CD8-positive, alpha-beta memory T cell (primary cell): ENCODE measurements at places on chromosomes 6 and 20. TPM values are rescaled to one million over a fixed set of nuclear protein-coding genes. Genes with fewer than 3 reads are reported as not detected.
A peak's percentile ranks its signal among the peaks of the same experiment; 100 is the strongest.

GRCh38 chr6:37083243-37084138 is 78.0 kb downstream of the FGD2 start:
- no peaks in the 10 kb centered on the region for H3K36me3 ChIP-seq
- H3K4me1 ChIP-seq = no peaks in the 10 kb centered on the region
- peak overlapping the region; percentile 57 for H3K27ac ChIP-seq
- no peak overlapping the region for H3K4me3 ChIP-seq

DNA sequence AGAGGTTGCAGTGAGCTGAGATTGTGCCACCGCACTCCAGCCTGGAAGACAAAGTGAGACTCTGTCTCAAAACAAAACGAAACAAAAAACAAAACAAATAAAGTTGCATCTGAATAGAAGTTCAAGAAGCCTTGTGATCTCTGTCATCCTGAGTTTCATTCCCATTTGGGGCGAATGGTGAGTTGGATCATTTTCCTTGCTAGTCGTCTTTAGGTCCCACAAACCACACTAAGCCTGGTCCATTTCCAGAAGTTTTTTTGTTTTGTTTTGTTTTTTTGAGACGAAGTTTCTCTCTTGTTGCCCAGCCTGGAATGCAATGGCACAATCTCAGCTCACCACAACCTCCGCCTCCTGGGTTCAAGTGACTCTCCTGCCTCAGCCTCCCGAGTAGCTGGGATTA is 33.8 kb downstream of the ZNF217 start:
- H3K4me1 ChIP-seq = no peaks in the 10 kb centered on the region
- H3K27me3 ChIP-seq = no peaks in the 10 kb centered on the region
- no peaks in the 10 kb centered on the region for H3K36me3 ChIP-seq
- no peak overlapping the region for H3K4me3 ChIP-seq

DNA sequence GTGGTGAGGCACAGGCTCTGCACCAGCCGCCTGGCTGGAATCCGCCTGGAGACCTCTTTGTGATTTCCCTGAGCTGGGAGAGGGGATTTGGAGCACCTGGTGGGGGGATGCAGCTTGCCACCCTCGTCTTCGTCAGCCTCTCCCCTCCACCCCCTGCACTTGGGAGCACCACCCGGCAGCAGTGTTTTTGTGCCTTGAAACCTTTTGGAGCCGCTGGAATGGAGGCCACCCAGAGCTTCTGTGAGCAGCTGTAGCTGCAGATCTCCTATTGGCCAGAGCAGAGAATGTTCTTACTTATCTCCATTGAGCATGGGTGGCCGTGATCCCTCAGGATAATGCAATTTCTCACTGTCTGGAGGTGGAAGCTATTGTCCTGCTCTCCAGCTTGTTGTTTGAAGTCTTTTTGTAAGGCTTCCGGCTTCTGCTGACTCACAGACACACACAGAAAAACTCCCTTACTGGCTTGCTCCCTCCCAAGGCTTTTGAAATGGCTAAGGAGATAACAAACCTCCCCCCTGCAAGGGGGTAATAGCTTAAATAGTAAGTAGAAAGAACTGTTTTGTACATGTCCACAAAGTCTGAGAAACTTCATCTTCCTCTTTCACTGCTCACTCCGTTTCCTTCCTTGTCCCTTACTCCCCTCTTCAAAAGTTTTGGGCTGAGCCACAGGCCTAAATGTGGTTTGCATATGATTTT is 271.2 kb downstream of the PRL start:
- peak overlapping the region; percentile 72 for H3K27ac ChIP-seq
- DNase-seq = no peak

DNA sequence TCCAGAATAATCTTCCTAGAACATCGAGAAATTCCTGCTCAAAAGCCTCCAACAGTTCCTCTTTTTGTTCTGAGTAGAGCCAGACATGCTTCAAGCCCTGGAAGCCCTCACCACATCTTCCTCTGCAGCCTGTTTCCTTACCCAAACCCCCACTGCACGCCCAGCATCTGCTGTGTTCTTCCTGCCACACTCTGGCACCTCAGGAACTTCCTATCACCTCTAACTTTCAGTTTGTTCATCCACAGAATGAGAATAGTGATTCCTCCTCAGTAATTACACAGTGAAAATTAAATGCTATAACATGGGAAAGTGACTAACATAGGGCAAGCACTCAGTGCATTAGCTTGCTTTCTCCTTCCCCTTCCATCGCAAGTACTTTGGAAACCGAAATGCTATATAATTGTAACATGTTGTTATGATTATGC is 26.3 kb downstream of the C6orf89 start:
- H3K4me1 ChIP-seq = peaks cover 22% of the 10 kb centered on the region
- peak overlapping the region; percentile 32 for H3K4me3 ChIP-seq
- H3K27me3 ChIP-seq = no peaks in the 10 kb centered on the region

GRCh38 chr6:157328108-157328692 is 4.9 kb upstream of the TMEM242 start:
- no peak overlapping the region for H3K4me3 ChIP-seq
- no peaks in the 10 kb centered on the region for H3K27me3 ChIP-seq
- H3K36me3 ChIP-seq = no peaks in the 10 kb centered on the region
- no peak overlapping the region for H3K27ac ChIP-seq

DNA sequence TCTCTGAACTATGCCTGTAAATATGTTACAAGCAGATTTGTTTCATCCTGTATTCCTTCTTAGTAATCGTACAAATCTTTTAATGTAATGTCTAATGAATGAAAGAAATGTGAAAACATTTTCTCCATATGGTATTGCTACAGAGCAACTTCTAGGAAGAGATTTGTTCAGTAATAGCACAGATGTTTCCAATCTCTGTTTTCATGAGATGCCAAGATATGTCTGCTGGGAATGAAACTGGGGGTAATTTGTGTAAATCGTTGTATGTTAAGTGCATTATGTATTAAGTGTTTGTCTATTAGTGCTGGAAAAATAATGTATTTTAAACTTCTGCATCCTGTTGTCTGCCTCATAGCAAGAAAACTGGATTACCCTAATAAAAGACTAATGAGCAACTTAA is 722.2 kb upstream of the EYS start:
- H3K27me3 ChIP-seq = no peaks in the 10 kb centered on the region
- DNase-seq = no peak
- H3K36me3 ChIP-seq = no peaks in the 10 kb centered on the region
- H3K4me3 ChIP-seq = no peak overlapping the region

GRCh38 chr6:137222381-137222780 is 3.2 kb upstream of the IFNGR1 start:
- no peaks in the 10 kb centered on the region for H3K27me3 ChIP-seq
- no peak overlapping the region for H3K4me3 ChIP-seq
- H3K27ac ChIP-seq = no peak overlapping the region
- no peaks in the 10 kb centered on the region for H3K36me3 ChIP-seq

- H3K27ac ChIP-seq = no peak overlapping the region
- no peak overlapping the region for H3K4me3 ChIP-seq
- H3K4me1 ChIP-seq = peaks cover 23% of the 10 kb centered on the region
- no peak for DNase-seq
- H3K27me3 ChIP-seq = peaks cover 26% of the 10 kb centered on the region
Observed at GRCh38 chr20:46341074-46342009, 33.0 kb upstream of the CDH22 start.

DNA sequence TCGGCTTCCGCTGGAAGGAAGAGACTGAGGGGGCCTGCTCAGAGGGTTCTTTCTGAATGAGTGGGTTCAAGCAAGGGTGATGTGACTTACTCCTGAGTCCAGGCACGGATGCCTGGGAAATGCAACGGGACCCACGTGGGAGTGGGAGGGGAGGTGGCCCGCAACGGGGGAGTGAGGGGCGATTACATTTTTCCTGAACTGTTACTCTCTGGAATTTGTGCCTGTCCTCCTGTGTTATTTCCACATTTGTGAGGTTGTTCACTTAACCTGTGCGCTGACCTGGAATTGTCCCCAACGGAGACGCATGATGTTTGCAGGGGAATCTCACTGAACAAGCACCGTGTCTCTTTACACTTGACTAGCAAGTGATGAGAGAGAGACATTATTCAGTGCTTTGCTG is 209.4 kb downstream of the CDH4 start:
- no peak overlapping the region for H3K27ac ChIP-seq
- no peaks in the 10 kb centered on the region for H3K36me3 ChIP-seq
- no peak overlapping the region for H3K4me3 ChIP-seq
- no peak for DNase-seq

DNA sequence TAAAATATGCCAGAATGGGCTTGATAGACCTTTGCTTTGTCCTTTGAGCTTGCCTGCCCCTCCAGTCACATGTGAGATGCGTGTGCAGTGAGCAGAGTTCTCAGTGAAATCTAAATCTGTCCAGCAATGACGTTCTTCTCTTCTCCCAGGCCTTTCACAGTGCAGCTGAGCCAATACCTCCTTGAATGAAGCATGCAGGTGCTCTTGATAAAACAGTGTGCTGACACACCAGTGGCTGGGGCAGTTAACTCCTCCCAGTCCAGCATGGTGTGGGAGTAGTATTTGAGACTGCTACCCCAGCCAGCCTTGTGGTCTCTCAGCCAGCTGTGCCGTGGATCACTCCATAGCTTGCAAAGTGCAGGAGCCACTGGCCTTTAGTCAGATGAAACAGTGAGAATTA is 240.5 kb downstream of the FARS2 start:
- H3K27ac ChIP-seq = no peak overlapping the region
- H3K27me3 ChIP-seq = no peaks in the 10 kb centered on the region
- no peak overlapping the region for H3K4me3 ChIP-seq

DNA sequence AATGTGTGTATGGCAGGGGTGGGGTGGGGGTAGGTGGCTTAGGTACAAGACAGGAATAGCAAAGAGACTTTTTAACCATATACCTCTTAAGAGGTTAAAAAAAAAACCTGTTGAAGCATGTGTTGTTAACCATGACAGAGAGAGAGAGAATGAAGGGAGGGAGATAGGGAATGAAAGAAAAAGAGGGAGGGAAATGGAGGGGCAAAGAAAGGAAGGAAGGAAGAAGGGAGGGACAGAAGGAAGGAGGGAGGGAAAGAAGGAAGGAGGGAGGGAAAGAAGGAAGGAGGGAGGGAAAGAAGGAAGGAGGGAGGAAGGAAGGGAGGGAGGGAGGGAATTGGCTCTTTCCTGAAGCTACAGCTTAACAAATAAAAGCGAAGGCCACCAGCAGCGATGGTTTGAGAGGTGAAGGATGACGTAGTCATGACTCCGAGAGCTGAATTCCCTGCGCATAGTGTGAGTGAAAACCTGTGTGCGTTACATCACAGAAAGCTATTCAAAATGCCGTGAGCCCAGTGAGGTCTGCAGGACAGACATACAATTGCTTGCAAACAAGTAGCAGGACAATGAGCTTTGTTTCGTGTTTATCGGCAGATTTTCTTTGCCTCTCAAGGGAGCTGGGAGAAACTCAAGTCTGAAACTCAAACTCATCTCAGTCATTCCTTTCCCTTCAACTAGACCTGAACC is 88.6 kb upstream of the NEDD9 start:
- H3K36me3 ChIP-seq = peaks cover 6% of the 10 kb centered on the region
- no peak overlapping the region for H3K27ac ChIP-seq
- H3K27me3 ChIP-seq = no peaks in the 10 kb centered on the region
- H3K4me1 ChIP-seq = peaks cover 8% of the 10 kb centered on the region

- DNase-seq = no peak
- H3K4me1 ChIP-seq = no peaks in the 10 kb centered on the region
- no peaks in the 10 kb centered on the region for H3K36me3 ChIP-seq
- H3K4me3 ChIP-seq = no peak overlapping the region
Observed at GRCh38 chr20:22821796-22822195, 213.3 kb upstream of the SSTR4 start.

- no peak overlapping the region for H3K4me3 ChIP-seq
- H3K36me3 ChIP-seq = no peaks in the 10 kb centered on the region
- H3K4me1 ChIP-seq = no peaks in the 10 kb centered on the region
- no peak for DNase-seq
- no peaks in the 10 kb centered on the region for H3K27me3 ChIP-seq
Observed at GRCh38 chr6:80547827-80548226, 441.4 kb downstream of the BCKDHB start.

DNA sequence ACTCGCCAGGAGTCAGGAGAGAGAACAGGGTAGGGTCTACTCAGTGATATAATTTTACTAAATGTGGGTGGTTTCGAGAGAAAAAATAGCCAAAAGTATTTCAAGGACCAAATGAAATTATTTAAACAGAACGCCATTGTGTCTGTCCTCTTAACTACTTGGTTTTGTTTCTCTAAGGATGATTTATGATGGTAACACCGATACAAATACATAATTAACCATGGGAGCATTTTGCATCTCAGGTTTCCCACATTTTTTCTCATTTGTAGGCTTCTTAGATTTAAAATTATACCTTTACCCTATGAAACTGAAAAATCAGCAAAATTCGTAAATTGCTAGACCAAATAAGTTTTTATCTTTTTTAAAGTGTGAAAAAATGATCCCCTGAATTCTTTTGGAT is 188.2 kb downstream of the ZFP64 start:
- H3K27ac ChIP-seq = no peak overlapping the region
- no peaks in the 10 kb centered on the region for H3K36me3 ChIP-seq
- no peaks in the 10 kb centered on the region for H3K27me3 ChIP-seq

DNA sequence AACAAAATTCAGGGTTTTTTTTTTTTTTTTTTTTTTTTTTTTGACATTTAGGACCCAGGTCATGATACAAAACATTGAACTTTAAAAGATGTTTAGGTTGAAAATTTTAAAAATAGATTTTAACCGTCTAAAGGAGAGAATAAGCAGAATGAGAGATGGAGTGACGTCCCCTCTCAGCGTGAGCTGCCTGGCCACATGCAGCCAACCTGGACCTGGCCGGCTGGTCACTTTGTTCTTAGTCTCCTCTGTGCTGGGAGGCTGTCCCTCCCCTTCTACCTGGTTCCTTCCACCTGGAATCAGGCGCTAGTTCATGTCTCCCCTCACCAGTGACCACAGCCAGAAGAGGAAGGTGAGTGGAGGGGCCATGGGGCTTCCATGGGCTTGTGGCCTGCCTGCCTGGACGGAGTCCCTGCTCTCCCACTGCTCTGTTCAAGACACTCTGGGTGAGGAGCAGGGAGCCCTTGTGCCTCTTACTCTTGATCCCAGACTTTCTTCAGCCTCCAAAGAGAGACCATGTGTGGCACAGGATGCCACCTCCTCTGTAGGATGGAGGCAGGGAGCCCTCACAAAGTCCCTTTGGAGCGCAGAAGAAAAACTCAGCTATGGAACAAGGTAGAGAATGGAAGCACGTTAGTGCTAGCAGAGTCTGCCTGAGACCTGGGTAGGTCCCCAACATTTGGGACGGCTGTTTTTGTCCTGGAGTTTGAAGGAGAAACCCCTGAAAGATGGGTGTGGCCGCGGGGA is 31.7 kb downstream of the IRF4 start:
- H3K27ac ChIP-seq = no peak overlapping the region
- H3K4me3 ChIP-seq = no peak overlapping the region
- no peaks in the 10 kb centered on the region for H3K4me1 ChIP-seq
- DNase-seq = no peak
- H3K36me3 ChIP-seq = no peaks in the 10 kb centered on the region

DNA sequence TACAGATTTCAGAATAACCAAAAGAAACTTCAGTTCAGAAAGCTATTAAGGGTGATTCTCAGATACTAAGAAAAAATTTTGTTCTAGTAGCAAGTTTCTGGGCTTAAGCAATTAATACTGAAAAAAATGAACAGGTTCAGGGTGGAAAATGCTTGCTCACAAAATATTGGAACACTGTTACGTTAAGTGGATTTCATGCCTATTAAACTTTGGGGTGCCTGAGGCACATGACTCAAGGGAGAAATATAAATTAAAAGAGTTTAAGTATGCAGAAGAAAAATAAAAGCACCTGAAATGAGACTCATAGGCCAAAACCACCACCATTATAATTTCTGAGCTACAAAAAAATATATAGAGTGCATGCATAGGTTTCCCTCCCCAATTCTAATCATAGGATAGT is 32.3 kb upstream of the HSF2 start:
- no peak overlapping the region for H3K27ac ChIP-seq
- no peaks in the 10 kb centered on the region for H3K36me3 ChIP-seq
- H3K27me3 ChIP-seq = no peaks in the 10 kb centered on the region

The TPBG gene
- not detected for total RNA-seq

The PHACTR2 gene
- 29.1 TPM for total RNA-seq

The TRAPPC3L gene
- not detected for total RNA-seq

The NOTCH4 gene
- 1.3 TPM for total RNA-seq

The HCRTR2 gene
- not detected for total RNA-seq

The HUS1B gene
- total RNA-seq = 1.1 TPM

The RSPH9 gene
- not detected for total RNA-seq

The WRNIP1 gene
- total RNA-seq = 58.5 TPM

The SNRPB gene
- 432 TPM for total RNA-seq

The PACRG gene
- total RNA-seq = not detected
